ENCODE measurements at places on chromosomes 16 and 17. TPM values are rescaled to one million over a fixed set of nuclear protein-coding genes. Genes with fewer than 3 reads are reported as not detected.

Gene NXN
- 83.7 TPM for total RNA-seq

Gene PFN1
- 1,213 TPM for total RNA-seq

GRCh38 chr17:57810721-57811637 lies 38.9 kb downstream of the MRPS23 start:
- DNase-seq, result no peak

DNA sequence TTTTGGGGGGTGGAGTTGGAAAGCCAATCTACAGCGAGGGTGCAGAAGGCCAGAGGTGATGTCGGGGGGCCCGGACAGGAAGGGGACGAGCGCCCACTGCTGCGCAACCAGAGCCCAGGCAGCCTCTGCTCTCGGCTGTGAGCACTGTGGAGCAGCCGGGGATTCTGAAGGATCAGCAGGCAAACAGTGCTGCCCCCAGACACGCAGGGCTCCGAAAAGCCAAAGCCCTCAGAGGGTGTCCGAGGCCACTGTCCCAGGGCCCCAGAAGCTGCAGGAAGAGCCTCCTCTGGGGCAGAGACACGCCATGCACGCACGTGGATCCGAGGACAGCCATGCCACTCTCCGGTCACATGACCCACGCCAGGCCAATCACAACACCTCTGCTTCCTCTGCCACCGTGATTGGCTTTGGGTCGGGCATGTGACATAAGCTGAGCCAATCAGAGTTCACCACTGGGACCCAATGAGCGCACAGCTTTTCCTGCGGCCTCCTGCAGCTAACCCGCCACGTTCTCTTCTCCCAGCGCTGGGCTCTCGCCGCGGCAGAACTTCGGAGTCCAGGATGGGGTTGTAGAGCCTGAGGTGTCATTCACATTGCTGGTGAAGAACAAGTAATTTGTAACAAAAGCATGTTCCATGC lies 40.7 kb downstream of the ACTG1 start:
- DNase-seq, result peak; percentile 99

All from HCT116 (cell line).